ENCODE measurements at places on chromosomes 1 and 21.

- no peak for DNase-seq
Observed at GRCh38 chr1:1425426-1425752, 4.3 kb upstream of the ANKRD65 start.

DNA sequence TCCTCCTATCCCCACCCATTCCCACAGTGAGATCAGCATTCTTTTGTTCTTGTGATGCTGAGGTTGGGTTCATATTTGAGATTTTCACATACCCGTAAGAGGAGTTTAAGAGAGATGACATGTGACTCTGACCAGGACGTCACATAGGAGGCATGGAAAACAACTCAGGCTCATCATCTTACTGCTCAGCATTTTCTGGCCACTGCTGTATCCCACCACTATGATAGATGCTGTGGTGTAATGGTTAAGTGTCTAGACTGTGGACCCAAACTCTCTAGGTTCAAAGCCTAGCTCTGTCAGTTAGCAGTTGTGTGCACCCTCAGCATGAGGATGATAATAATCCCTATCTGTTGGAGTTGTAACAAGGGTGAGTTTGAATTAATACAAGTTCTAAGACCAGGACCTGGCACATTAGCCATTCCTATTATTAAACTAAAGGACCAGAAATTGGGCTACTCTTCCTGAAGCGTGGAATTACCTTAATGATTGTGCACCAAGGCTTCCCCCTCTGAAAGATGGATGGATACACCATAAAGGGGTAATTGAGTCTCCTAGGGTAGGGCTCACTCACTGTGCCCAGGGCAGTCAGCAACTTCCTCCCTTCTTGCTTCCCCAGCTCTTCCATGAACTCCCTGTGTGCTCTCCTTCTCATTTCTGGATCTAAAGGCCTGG is 40.9 kb downstream of the LGR6 start:
- no peak for DNase-seq

GRCh38 chr1:248054671-248055070 is 8.0 kb downstream of the OR2L3 start:
- no peak for DNase-seq

DNA sequence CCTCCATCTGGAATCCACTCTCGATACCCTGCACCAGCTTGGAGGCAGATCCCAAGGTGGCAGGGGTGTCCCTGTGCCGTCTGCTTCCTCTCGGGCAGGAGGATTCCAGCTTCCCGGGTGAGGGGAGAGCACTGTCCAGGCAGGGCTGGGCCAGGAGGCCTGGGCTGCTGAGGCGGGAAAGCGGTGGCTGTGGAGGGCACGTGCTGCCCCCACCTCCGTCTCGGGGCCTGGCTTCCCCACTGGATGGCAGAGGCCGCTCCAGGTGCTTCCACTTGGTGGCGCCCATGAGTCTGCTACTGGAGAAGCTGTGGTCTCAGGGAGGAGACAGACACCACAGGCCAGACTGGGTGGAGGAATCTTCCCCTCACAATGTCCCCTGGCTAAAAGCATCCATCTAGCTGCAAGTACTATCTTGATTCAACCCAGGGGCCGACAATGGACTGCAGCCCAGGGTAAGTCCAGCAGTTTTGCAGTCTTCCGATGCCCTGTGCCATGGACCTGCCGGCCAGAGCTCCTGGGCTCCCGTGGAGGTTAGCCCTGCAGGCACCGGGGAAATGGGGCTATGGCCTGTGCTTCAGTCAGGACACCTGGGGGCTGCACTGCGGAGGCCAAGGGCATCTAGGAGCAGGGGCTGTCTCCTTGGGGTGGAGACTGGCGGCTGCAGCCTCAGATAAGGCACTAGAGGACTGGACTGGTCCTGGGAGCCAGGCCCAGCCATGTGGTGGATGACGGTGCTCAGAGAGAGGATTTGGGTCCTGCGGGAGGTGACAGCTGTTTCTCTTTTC is 41.3 kb upstream of the EIF4G3 start:
- DNase-seq, result no peak

DNA sequence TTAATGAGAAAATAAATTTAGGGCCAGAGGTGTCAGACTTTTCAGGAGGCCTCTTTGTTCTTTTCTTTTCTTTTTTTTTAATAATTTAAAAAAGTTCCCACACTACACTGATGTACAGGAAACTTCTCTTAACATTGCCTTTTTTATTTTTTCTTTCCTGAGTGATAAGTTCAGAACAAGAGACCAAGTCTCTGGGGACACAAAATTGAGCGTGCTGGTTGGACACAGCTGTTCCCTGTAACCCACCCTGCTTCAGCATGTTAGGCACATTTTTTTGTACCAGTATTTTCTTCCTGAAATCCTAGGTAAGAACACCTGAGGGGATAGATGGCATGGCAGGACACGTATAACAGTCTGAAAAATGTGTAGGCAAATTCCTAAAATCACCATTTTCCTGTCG is 50.1 kb downstream of the PBX1 start:
- DNase-seq, result no peak

GRCh38 chr21:33909756-33910155 is 5.8 kb downstream of the ATP5PO start:
- no peak for DNase-seq

- no peak for DNase-seq
Observed at GRCh38 chr1:2270260-2271100, 42.4 kb downstream of the SKI start.

DNA sequence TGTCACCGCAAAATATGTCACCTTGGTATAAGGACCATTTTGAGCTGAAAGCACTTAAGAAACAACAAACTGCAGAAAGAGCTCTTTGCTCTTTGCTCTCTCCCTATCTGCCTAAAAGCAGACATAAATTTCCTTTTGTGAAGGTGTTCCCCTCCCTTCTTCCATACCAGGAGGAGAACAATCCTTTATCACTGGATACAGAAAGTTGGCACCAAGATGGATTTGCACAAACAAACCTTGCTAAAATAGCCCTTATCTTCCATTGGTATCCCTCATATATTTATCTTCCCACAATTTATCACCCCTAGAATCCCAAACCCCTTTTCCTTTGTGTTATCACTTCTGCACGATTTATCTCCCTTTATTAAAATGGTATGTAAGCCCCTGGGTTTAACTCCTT is 51.4 kb downstream of the DPYD start:
- no peak for DNase-seq

- DNase-seq, result no peak
Observed at GRCh38 chr1:225890346-225891228, 1.6 kb upstream of the LEFTY1 start.

- no peak for DNase-seq
Observed at GRCh38 chr1:173871091-173871490, 2.9 kb downstream of the ZBTB37 start.

Data from coronary artery (tissue), 2 donors.